ENCODE measurements at places on chromosomes 12 and 14.

DNA sequence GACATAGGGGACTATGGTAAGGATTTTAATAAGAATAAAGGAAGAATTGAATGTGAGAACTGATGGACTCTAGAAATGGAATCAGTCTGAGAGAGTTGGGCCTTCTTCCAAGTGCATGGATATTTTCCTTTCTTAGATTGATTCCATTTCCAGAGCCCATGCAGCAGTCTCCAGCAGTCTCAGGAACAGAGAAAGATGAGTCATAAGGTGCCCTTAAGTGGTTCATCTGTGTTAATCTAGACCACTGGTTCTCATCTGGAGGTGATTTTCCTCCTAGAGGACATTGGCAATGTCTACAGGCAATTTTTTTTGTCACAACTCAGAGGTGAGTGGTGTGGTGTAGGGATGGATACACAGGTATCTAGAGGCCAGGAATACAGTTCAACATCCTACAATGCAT is 25.9 kb downstream of the TRIM9 start:
- DNase-seq: no peak

- no peak for DNase-seq
These were observed 12.8 kb upstream of the ACVR1B start for GRCh38 chr12:51938726-51939125.

- DNase-seq: no peak
These were observed 1.2 kb downstream of the USP30 start for GRCh38 chr12:109053382-109054123.

DNA sequence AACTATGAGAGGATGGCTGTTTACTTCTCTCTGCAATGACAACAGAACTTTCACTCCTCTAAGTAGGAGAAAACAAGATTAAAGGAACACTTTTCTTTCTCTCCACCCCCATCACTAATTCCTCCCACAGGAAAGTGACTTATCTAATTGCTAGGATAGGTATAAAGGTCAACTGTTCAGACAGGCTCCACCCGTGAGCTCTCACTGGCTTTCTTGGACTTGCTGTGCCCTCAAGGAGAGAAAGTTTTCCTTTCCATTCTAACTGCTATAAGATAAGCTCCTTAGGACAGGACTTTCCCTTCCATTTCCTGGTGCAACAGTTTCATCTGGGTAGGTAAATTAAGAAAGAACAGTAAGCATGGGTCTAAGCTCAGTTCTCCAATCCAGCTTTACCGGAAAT is 4.8 kb downstream of the SLC41A2 start:
- DNase-seq: no peak

GRCh38 chr14:51612449-51612848 is 39.3 kb upstream of the FRMD6 start:
- DNase-seq: no peak

- no peak for DNase-seq
These were observed 47.3 kb downstream of the PDE6H start for GRCh38 chr12:15020156-15020555.

GRCh38 chr12:122349078-122349477 is 73.4 kb downstream of the CLIP1 start:
- no peak for DNase-seq
